NCI-H1092 treated with DMSO at 0.1 percent for 48 hours (cell line): ENCODE measurements at places on chromosomes 13 and 19.

GRCh38 chr13:99339230-99339721, 32.1 kb upstream of the GPR183 start:
- DNase-seq = no peak

DNA sequence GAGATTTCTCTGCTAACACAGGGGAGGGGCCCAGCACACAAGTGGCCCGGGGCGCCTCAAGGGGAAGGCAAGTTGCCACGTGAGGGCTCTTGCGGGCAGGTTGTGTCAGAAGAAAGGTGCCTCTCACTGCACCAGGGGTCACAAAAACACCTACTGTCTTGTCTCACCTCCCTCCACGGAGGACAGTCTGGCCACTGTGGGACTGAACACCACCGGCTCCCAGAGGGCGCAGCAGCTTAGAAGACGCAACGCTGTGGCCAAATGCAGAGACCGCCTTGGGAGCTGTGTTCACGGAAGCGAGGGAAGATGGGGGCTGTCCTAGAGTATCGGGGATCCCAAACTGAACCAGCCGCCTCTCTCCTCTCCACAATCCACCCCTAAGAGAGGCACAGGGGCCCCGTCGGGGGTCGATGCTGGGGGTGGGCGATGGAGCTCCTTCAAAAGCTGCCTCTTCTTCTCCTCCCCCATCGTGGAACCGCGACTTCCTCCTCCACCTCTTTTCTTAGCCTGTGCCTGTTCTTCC, 177.5 kb downstream of the FOXO1 start:
- no peak for DNase-seq

GRCh38 chr13:23631311-23632047, 61.3 kb downstream of the TNFRSF19 start:
- DNase-seq = no peak

DNA sequence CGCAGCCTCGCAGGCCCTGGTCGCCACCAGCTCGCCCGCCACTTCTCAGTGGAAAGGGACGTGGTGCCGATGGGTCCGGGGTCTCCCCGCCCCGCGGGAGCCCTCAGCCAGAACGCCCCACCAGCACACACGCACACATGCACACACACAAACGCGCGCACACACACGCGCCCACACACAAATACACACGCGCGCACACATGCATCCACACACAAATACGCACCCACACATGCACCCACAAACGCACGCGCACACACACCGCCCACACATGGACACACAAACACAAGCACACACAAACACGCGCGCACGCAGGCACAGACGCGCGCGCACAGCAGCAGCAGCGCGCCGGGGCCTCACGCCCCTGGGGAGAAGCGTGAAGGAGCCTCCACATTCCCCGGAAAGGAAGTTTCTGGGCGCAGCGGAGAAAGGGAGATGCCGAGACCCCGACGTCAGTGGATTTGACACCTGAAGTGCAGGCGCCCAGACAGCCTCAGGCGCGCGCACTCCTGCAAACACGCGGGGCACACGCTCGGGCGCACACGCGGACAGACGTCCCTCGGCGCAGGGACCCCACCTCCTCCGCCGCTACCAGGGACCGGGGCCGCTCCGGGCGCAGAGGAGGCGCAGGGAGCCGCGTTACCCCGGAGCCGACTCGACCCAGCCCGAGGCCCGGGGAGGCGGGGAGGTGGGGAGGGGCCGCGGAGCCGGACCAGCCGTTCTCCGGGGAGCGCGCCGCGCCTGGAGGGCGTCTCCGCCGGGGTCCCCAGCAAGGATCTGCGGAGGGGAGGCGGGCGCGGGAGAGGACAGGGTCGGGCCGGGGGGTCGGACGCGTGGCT, 622 bp downstream of the RASA3 start:
- peak; percentile 49 for DNase-seq

DNA sequence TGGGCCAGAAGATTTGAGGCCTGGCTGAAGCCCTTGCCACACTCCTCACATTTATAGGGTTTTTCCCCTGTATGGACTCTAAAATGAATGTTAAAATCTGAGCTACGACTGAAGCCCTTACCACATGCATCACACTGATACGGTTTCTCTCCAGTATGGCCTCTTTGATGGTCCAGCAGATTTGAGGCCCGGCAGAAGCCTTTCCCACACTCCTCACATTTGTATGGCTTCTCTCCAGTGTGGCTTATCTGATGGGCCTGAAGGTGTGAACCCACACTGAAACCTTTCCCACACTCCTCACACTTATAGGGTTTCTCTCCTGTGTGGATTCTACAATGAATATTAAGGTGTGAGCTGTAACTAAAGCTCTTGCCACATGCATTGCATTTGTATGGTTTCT, 21.0 kb downstream of the ZNF45 start:
- no peak for DNase-seq
